ENCODE measurements at places on chromosomes 12 and 14. TPM values are rescaled to one million over a fixed set of nuclear protein-coding genes. Genes with fewer than 3 reads are reported as not detected.
A peak's percentile ranks its signal among the peaks of the same experiment; 100 is the strongest.

- no peak overlapping the region for H3K27ac ChIP-seq
- H3K36me3 ChIP-seq, result no peaks in the 10 kb centered on the region
- H3K4me1 ChIP-seq, result peaks cover 13% of the 10 kb centered on the region
- H3K4me3 ChIP-seq, result no peak overlapping the region
- no peaks in the 10 kb centered on the region for H3K27me3 ChIP-seq
- no peak for DNase-seq
These were observed 5.4 kb downstream of the SAMD4A start for GRCh38 chr14:54572316-54572715.

DNA sequence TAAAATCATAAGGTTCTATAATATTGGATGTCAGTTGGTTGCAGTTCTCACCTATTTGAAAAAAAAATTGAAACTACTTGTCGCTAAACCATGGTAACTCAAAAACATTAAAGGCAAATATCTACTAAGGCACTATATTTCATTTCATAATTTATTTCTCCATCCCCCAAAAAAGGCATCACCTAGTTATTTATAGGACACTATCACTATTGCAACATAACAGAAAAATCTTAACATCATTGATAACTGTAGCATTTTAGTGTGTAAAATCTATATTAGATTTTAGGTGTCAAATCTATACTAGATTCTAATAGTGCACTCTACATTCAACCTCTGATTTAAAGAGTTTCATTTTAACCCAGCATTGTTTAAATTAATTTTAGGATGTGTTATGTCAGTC lies 1.7 kb downstream of the SPTSSA start:
- DNase-seq, result no peak
- peak overlapping the region; percentile 90 for H3K27ac ChIP-seq
- no peaks in the 10 kb centered on the region for H3K36me3 ChIP-seq

GRCh38 chr12:124173692-124174091 lies 121.2 kb upstream of the RFLNA start:
- no peaks in the 10 kb centered on the region for H3K36me3 ChIP-seq
- no peak for DNase-seq
- peak overlapping the region; percentile 64 for H3K27ac ChIP-seq

DNA sequence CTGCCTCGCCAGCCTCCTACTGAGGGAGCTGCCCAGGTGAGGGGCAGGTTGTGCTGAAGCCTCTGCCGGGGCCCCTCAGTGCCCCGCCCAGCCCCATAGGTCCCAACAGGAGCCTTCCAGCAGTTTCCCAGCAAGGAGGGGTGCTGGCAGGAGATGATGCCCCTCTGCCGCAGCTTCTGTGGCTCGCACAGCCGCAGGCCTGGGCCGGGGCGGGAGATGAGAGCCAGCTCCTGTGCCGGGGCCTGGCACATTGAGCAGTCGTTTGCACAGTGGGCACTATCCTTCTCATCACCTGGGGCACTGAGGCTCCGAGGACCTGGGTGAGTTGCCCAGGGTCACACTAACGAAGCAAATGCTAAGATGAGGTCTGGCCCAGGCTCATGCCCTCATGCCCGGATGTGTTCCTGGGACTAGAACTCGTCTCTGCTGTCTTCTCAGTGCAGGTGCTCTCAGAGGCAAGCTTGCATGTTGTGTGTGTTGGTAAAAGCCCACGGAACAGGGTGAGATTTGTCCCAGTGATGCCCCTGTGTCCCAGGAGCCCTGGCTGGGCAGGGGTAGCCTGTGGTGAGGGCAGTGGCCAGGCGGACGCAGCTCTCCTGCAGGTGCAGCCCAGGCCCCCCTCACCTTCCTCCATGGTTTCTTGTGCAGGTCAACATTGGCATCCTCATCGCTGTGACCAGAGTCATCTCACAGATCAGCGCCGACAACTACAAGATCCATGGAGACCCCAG lies 177.5 kb downstream of the ADGRD1 start:
- H3K4me3 ChIP-seq, result no peak overlapping the region
- H3K27ac ChIP-seq, result no peak overlapping the region
- DNase-seq, result peak; percentile 39

Gene DNAI7
- 1.4 TPM for total RNA-seq

Gene RND1
- total RNA-seq, result not detected

Gene SAMD15
- total RNA-seq, result 2.9 TPM

GRCh38 chr12:3075315-3075714 lies 1.9 kb upstream of the TSPAN9 start:
- H3K4me3 ChIP-seq, result no peak overlapping the region
- H3K36me3 ChIP-seq, result no peaks in the 10 kb centered on the region
- H3K4me1 ChIP-seq, result peaks cover 17% of the 10 kb centered on the region
- no peak overlapping the region for H3K27ac ChIP-seq

DNA sequence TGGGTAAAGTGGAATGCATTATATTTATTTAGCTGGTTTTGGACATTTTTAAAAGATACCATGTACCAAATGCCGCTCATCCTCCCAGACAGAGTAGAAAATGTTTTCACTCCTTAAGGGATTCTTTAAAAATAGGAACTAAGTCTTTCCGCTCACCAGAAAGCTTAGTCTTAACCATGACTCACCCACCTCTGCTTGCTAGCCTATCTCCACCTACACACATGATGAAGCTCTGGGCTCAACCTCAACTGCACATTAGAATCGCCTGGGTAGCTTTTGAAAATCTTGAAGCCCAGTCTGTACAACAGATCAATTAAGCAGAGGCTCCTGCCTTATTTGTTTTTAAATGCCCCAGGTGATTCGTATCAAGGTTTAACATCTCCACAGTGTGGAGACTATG lies 260.5 kb downstream of the NEDD1 start:
- no peaks in the 10 kb centered on the region for H3K4me1 ChIP-seq
- H3K27ac ChIP-seq, result no peak overlapping the region
- no peaks in the 10 kb centered on the region for H3K36me3 ChIP-seq
- H3K27me3 ChIP-seq, result no peaks in the 10 kb centered on the region
- DNase-seq, result no peak

Gene LYZ
- total RNA-seq, result 8.2 TPM

- peaks cover 39% of the 10 kb centered on the region for H3K27me3 ChIP-seq
- no peaks in the 10 kb centered on the region for H3K36me3 ChIP-seq
- peaks cover 15% of the 10 kb centered on the region for H3K4me1 ChIP-seq
- H3K4me3 ChIP-seq, result no peak overlapping the region
These were observed 3.2 kb downstream of the PRPH start for GRCh38 chr12:49298160-49298559.

- H3K36me3 ChIP-seq, result no peaks in the 10 kb centered on the region
- H3K4me1 ChIP-seq, result no peaks in the 10 kb centered on the region
- no peaks in the 10 kb centered on the region for H3K27me3 ChIP-seq
- H3K4me3 ChIP-seq, result no peak overlapping the region
These were observed 111.9 kb upstream of the CNTN1 start for GRCh38 chr12:40580346-40580745.

GRCh38 chr12:27076928-27077327 lies 5.5 kb downstream of the C12orf71 start:
- H3K27me3 ChIP-seq, result no peaks in the 10 kb centered on the region
- H3K4me1 ChIP-seq, result no peaks in the 10 kb centered on the region
- no peaks in the 10 kb centered on the region for H3K36me3 ChIP-seq
- no peak overlapping the region for H3K4me3 ChIP-seq

DNA sequence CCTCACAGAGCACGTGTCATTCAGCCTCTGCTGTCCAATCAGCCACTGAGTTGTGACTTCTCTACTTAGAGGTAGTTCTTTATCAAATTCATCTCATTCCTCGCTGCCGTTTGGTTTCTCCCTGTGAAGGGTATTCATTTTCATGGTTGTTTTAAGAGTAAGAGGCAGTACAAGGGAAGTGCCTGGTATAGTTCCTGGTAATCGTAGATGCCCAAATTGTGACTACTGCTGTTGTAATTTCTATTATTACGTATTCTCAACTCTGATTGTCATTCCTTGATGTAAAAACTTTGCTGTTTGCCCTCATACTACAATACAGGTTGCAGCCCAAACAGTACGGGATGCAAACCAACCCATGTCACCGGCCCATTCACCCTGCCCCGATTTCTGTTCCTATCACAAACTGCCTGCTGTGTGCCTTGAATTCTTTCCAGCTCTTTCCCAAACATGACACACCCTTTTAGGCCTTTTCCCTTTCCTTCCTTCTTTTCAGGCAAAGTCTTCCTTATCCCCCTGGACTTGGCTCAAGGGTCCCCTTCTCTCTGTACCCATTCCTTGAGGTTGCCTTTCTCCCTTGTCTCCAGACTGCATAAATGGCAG lies 93.0 kb downstream of the SLC25A47 start:
- no peak overlapping the region for H3K4me3 ChIP-seq
- no peak overlapping the region for H3K27ac ChIP-seq
- no peaks in the 10 kb centered on the region for H3K27me3 ChIP-seq
- peaks cover 3% of the 10 kb centered on the region for H3K4me1 ChIP-seq
- no peaks in the 10 kb centered on the region for H3K36me3 ChIP-seq

Gene NR1H4
- 47.0 TPM for total RNA-seq

DNA sequence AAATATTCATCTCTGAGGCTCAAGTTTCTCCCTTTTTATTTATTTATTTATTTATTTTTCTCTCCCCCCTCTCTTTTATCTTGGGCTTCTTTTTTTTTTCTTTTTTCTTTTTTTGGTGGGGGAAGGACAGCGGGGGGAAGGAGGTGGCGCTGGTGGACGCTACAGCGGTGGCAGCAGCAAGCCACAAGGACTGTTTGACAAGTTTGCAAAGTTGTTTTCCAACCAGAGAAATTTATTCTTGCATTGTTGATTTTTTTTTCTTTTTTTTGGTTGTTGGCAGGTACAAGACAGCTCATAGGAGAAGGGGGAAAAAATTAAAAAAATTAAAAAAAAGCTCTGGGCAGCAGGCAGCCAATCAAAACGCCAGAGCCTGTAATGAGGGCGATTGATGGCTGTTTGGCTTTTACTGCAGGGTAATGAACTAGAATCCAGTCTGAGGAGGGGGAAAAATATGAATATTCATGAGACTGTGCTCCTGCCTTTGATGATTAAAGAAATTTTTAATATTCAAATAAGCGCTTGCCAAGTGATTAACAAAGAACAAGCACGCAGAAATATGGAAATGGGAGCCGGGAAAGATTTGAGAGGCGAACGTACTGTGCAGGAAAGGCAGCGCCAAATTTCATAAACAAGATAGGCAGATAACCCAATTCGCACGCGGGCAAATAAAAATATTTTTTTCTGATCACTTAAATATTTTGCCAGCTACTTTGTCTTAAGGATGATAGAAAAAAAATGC lies 36.2 kb downstream of the BCL11B start:
- H3K4me1 ChIP-seq, result no peaks in the 10 kb centered on the region
- H3K27ac ChIP-seq, result no peak overlapping the region
- no peak overlapping the region for H3K4me3 ChIP-seq
- no peaks in the 10 kb centered on the region for H3K36me3 ChIP-seq
- peaks cover 8% of the 10 kb centered on the region for H3K27me3 ChIP-seq

Data from adrenal gland (tissue), 19 donors.